ENCODE measurements at places on chromosomes 2 and 18.
A peak's percentile ranks its signal among the peaks of the same experiment; 100 is the strongest.

GRCh38 chr2:15565994-15566671 is 5.0 kb upstream of the NBAS start:
- DNase-seq: no peak

DNA sequence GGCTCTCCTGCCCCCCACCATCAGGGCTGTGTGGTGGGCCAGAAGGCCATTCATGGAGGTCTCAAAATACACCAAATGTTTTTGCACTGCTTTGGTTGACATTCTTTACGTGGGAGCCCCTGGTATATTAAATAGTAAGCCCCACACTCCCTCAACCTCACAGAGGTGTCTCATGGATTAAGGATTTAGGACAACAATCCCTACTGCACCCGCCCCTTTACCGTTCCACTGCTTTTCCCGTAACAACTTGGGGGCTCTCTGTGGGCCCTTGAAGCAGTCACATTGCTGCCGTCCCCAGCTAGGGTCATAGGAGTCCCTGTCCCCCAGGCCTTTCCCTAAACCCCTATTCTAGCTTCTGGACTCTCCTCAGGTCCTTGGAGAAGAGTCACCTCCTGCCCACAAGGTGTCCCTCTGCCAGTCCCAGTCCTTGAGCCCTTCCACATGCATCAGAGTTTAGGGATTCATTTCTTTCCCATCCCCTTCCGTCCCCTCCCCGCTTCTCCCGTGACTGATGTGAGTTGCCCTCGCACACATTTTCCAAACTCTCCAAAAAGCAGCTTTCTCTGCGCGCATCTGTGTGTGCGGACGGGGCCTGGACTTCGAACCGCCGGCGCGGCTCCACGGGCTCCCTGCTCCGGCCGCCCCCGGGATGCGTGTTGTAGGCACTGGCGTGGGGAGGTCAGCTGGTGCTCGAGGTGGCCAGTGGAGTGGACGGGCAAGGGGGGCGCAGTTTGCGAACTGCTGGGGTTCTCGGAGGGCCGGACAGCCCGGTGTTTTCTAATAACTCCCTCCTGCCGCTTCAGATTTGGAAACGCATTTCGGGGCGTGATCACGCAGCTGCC is 84.8 kb downstream of the LYPD1 start:
- no peak for DNase-seq

DNA sequence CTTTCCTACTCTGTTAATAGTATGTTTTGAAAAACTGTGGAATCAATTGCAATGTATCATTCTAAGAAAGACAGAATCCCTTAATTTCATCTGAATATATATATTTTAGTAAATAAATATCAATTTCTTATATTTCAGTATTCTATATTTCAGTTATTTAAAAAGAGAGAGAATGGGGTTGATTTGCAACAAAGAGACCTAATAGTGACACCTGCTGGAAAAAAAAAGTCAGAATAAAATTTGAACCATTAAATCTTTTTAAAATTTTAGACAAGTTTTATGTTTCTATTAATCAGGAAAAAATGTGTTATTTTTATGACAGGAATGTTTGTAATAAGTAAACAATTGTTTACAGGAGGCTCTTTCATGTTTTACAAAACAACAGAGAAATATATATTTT is 20.7 kb upstream of the CCNT2 start:
- DNase-seq: no peak

GRCh38 chr2:181578829-181579228 is 78.1 kb downstream of the CERKL start:
- DNase-seq: no peak

GRCh38 chr2:5766056-5766455 is 73.9 kb downstream of the SOX11 start:
- no peak for DNase-seq

DNA sequence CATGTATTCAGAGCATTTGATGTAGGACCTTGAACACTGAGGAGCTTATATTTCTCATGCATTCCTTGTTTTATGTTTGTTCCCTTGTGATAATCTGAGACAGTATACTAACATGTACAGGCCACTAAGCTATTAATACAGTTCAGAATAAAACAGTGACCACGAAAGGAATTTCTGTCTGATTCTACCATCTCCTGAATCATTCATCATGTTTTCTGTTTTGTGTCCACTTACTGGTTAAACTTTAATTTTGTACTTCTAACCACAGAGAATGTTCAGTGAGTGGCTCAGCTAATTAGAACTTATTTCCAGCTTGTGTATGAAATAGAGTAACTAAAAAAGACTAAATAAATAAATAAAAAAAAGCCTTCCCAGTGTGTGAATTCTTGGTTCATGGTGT is 110.4 kb downstream of the LRP1B start:
- no peak for DNase-seq

DNA sequence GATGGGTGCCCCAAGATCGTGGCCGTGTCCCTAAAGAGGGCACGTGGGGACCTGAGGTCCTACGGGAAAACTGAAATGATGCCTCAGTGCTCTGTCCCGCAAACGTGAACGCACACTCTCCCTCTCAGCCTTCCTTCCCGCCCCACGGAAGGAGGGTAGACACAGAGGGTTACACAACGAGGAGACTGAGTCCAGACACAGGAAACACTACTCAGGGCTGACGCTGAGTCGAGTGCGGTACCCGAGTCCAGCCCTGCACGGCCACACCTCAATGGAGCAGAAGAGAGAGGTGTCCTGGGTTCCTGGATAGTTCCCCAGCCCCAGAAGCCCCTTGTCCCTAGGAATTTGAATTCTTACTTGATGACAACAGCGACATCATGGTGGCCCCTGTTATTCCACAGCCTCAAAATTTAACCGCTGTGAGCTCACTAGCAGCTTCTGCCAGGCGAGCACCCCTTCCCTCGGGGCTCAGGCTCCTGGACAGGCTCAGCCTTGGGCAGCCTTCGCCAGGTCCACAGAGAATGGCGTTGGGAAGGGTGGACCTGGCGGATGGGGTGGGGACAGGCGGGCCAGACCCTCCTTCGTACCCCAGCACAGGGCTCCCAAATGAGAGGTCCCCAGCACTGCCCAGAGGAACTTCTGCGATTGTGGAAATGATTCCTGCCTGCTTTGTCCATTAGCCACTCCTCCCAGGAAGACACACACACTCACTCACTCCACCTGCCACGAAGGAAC is 980 bp upstream of the RNPEPL1 start:
- peak; percentile 8 for DNase-seq

- no peak for DNase-seq
These were observed 244.3 kb downstream of the METTL4 start for GRCh38 chr18:2326999-2327398.

DNA sequence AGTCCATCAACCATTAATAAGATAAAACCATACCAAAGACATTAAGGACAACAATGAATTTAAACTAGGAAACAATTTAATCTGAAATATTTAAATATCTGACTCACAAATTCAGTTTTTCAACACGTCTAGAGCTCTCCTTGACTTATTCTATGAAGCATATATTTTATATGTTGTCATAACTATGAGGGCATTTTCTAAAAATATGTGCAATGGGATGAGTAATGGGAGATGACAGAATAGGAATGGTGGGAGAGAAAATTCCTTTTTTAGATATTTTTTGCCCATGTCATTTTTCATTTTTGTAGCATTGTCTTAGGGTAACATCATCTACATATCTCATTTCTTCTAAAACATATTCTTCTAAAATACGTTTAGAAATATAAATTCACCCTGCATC is 79.2 kb upstream of the CDH2 start:
- no peak for DNase-seq

- no peak for DNase-seq
These were observed 5.8 kb upstream of the GPD2 start for GRCh38 chr2:156430236-156430979.

DNA sequence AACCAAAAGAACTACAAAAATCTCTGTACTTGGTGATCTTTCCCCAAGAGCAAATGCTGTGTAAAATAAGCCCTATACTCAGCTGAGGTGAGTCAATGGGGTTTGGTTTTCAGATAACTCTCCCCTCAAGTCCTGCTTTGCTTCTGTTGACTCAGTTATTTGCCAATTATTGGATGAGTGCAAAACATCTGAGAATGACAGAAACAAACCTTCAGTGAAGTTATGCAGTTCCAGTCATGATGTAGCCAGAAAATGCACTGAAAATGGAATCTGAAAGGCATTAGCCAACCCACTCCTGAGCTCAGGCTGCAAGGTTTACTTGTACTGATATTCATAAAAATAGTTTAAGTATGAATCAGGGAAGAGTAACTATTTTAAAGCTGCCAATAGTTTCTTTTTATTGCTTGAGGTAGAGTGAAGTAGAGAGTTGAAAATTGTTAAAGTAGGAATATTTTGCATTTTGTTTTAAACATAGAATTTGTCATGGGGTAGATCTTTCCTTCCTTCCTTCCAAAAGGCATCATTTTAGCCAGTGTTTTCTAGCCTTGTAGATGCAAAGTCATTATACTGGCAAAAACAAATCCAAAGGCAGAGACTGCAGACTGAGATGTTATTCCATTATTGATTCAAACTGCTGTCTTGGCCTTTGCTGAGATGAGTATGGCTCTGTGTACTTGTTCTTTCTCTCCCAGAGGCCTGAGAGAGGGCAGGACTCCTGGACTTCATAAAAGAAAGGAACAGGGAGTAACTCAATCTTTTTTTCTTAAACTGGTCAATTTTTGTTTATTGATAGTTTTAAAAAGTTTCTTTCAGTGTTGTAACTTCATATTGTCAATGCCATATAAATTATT is 215.3 kb downstream of the RND3 start:
- no peak for DNase-seq

DNA sequence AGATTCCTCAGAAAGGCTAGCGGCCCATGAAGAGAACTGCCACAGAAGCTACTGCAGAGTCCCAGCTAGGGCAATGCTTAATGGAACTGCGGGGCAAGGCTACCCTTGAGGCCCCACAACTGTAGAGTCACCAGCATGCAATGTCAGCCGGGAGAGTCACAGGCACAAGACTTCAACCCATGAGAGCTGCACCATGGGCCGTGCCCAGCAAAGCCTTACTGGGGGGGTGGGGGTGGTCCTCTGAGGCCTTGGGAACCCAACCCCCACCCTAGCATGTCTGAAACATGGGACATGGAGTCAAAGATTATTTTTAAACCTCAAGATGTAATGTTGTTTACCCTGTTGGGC is 20.2 kb downstream of the DPP4 start:
- no peak for DNase-seq

DNA sequence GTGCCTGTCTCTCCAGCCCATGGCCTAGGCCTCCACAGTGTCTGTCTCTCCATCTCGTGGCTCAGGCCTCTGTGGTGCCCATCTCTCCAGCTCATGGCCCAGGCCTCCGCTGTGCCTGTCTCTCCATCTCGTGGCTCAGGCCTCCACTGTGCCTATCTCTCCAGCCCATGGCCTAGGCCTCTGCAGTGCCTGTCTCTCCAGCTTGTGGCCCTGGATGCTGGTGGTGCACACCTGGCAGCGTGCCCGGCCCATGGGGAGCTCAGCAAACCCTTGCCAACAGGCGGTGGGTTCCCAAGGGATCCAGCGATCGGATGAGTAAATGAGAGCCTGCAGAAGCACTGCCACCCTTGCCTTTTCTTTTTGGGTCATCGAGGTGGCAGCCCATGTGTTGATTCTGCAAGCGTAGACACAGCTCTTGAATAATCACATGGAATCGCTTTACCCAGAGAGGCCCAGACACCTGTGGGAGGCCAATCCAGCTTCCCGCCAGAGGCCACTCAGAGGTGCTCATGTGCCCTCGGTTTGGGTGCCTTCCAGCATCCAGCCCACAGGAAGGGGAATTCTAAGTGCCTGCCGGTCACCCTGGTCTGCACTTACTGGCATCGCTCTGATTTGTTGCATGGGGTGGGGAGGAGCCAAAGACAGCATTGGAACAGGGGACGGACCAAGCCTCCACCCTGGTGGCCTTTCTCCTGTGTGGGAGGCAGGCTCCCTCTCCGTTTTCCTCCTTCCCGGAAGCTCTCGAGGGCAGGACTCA is 101.8 kb upstream of the HDAC4 start:
- DNase-seq: no peak

- DNase-seq: no peak
These were observed 105.6 kb downstream of the MYO1B start for GRCh38 chr2:191350826-191351225.

DNA sequence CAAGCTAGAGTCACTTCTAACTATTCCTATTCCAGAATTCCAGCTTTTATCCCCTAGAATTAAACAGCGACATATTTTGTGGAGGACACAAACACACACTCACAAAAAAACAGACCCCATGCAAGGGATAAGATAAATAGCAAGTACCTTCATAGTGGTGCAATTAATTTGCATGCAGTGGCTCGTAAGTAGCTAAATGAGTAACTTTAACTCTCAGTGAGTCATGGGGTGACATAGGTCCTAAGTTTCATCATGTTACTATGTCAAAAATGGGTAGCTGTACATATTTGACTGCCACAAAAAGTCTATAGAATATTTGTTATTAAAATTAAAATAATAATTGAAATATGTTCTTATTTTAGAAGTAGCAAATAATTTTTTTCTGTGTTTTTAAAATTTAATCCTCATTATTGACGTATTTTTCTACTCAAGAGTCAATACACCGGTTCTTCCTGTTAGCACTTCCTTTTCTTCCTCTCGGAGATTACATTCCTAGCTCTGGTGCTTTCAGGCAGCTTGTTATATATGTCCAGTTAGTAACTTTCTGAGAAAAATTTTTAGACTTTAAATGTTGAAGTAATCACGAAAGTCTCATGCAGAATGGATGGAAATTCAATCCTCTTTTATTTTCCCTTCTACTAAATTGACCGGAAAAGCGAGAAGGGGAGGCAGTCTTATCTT is 247.0 kb downstream of the KCNH7 start:
- DNase-seq: no peak

DNA sequence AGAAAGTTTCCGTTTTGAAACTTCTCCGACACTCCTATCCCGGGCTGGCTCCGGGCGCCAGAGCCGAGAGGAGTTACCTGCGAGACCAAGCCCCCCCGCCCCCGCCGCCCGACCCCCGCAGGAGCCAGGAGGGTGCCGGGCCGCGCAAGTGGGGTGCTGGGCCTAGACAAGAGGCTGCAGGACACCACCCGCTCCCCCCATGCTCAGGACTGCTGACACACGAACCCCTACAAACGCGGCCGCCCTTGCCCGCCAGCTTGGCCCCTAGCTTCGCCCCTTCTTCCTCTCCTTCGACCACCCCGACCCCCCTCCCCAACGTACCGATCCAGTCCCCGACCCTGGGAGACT is 497 bp downstream of the PLA2R1 start:
- DNase-seq: no peak

GRCh38 chr2:161947836-161948235 is 126.2 kb downstream of the DPP4 start:
- DNase-seq: no peak

GRCh38 chr2:179340678-179341077 is 76.0 kb upstream of the SESTD1 start:
- no peak for DNase-seq

DNA sequence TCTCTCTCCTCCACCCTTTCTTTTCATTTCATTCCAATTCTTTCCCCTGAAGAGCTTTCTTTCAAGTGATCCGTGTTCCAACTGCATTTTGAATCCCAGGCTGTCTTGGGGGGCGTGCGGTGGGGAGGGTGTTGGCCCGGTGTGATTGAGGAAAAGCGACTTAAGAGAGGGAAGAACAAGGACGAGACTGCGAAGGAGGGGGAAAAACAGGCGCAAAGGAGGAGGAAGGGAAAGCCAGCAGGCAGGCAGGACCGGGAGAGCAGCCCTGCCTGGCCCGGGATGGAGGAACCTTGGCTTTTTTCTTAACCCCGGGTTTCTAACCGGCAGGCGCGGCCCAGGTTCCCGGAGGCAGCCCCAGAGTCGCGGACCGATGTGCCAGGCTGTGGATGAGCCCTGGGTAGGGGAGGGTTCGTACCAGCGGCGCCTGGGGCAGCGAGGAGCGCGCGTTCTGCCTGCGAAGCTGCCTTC is 1.3 kb downstream of the ADCYAP1 start:
- DNase-seq: no peak

- DNase-seq: no peak
These were observed 90.1 kb downstream of the KLHL29 start for GRCh38 chr2:23475036-23475435.

- DNase-seq: no peak
These were observed 40.0 kb downstream of the CCDC102B start for GRCh38 chr18:68837665-68838451.

All from WERI-Rb-1 (cell line).